ENCODE measurements at places on chromosomes 2 and 18. TPM values are rescaled to one million over a fixed set of nuclear protein-coding genes. Genes with fewer than 3 reads are reported as not detected.

The DSG4 gene
- total RNA-seq: not detected

- H3K36me3 ChIP-seq: no peaks in the 10 kb centered on the region
- no peak overlapping the region for H3K4me3 ChIP-seq
- no peak for DNase-seq
- H3K27ac ChIP-seq: no peak overlapping the region
- no peaks in the 10 kb centered on the region for H3K27me3 ChIP-seq
Observed at GRCh38 chr2:22110244-22110651, 986.5 kb downstream of the TDRD15 start.

- H3K27me3 ChIP-seq: no peaks in the 10 kb centered on the region
- DNase-seq: no peak
- no peaks in the 10 kb centered on the region for H3K4me1 ChIP-seq
- no peak overlapping the region for H3K4me3 ChIP-seq
- no peak overlapping the region for H3K27ac ChIP-seq
Observed at GRCh38 chr2:141911485-141912066, 219.2 kb downstream of the LRP1B start.

The SERPINB11 gene
- not detected for total RNA-seq

The GLI2 gene
- not detected for total RNA-seq

GRCh38 chr2:7724336-7724735 is 807.1 kb downstream of the RNF144A start:
- peaks cover 2% of the 10 kb centered on the region for H3K27me3 ChIP-seq
- H3K4me1 ChIP-seq: peaks cover 22% of the 10 kb centered on the region
- DNase-seq: no peak
- no peak overlapping the region for H3K4me3 ChIP-seq
- no peaks in the 10 kb centered on the region for H3K36me3 ChIP-seq
- H3K27ac ChIP-seq: peak overlapping the region; percentile 94

GRCh38 chr2:3212984-3213383 is 164.6 kb downstream of the EIPR1 start:
- no peak overlapping the region for H3K4me3 ChIP-seq
- no peaks in the 10 kb centered on the region for H3K27me3 ChIP-seq
- H3K27ac ChIP-seq: no peak overlapping the region
- no peak for DNase-seq
- peaks cover 8% of the 10 kb centered on the region for H3K36me3 ChIP-seq

The POTEI gene
- total RNA-seq: not detected

The PGAP1 gene
- 14.9 TPM for total RNA-seq

GRCh38 chr2:198385856-198386255 is 581.5 kb downstream of the PLCL1 start:
- H3K4me3 ChIP-seq: no peak overlapping the region
- DNase-seq: no peak
- H3K4me1 ChIP-seq: peaks cover 3% of the 10 kb centered on the region
- peaks cover 48% of the 10 kb centered on the region for H3K27me3 ChIP-seq

The MALL gene
- 0.12 TPM for total RNA-seq

DNA sequence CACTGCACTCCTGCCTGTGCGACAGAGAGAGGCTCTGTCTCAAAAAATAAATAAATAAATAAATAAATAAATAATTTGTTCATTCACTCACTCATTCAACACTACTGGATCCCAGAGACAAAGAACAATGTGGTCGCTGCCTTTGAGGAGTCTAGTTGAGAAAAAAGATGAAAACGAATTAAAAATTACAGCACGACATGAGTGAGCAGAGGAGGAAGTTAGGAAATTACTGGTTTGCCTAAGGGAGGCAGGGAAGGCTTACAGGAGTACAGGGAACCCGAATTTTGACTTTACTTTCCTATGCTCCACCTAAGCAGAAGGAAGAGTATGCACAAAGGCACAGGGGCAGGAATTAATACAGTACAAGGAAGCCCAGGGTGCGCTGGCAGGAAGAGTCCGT is 4.2 kb upstream of the KCMF1 start:
- no peak overlapping the region for H3K4me3 ChIP-seq
- H3K27ac ChIP-seq: no peak overlapping the region
- no peak for DNase-seq
- H3K36me3 ChIP-seq: peaks cover 10% of the 10 kb centered on the region

GRCh38 chr2:127193967-127194280 is 26.2 kb downstream of the CYP27C1 start:
- no peak overlapping the region for H3K4me3 ChIP-seq
- no peaks in the 10 kb centered on the region for H3K36me3 ChIP-seq
- peaks cover 10% of the 10 kb centered on the region for H3K27me3 ChIP-seq
- H3K4me1 ChIP-seq: peaks cover 5% of the 10 kb centered on the region
